Epithelial cell of umbilical artery (primary cell): ENCODE measurements at places on chromosomes 7 and 10. TPM values are rescaled to one million over a fixed set of nuclear protein-coding genes. Genes with fewer than 3 reads are reported as not detected.

The FLNC gene
- total RNA-seq: 66.6 and 74.8 TPM in 2 replicates

The FGFBP3 gene
- 0.30 and 0.32 TPM in 2 replicates for total RNA-seq

The TWIST1 gene
- not detected in 2 replicates for total RNA-seq

The SMARCD3 gene
- 6.5 and 7.4 TPM in 2 replicates for total RNA-seq

The ZNF438 gene
- total RNA-seq: 4.2 and 5.2 TPM in 2 replicates

The PDLIM1 gene
- 20.1 and 32.7 TPM in 2 replicates for total RNA-seq

The ARMH3 gene
- 5.8 and 10.3 TPM in 2 replicates for total RNA-seq

The ZNF316 gene
- 11.1 and 12.3 TPM in 2 replicates for total RNA-seq

The VAX1 gene
- total RNA-seq: not detected in 2 replicates

The SPDYE2 gene
- not detected in 2 replicates for total RNA-seq

The PRKAR2B gene
- 33.5 and 79.0 TPM in 2 replicates for total RNA-seq

The GPNMB gene
- 0.32 and 1.7 TPM in 2 replicates for total RNA-seq

The TMEM270 gene
- not detected in 2 replicates for total RNA-seq

The FAM107B gene
- 112 and 146 TPM in 2 replicates for total RNA-seq

The SFRP5 gene
- total RNA-seq: not detected in 2 replicates

The SPDYE11 gene
- not detected in 2 replicates for total RNA-seq

The AOAH gene
- 1.1 TPM in 1 of 2 replicates, not detected in the other for total RNA-seq

The SLC12A9 gene
- total RNA-seq: 17.2 TPM in 2 replicates

The FAM237B gene
- total RNA-seq: not detected in 2 replicates

The LRRD1 gene
- total RNA-seq: under 0.01 TPM in 1 of 2 replicates, not detected in the other

The GALNT17 gene
- not detected in 2 replicates for total RNA-seq

The PAX4 gene
- total RNA-seq: not detected in 2 replicates

The COL13A1 gene
- total RNA-seq: 15.6 and 37.2 TPM in 2 replicates
